ENCODE measurements at places on chromosomes 7 and 10.

GRCh38 chr7:153381275-153382040 lies 621.9 kb downstream of the ACTR3B start:
- DNase-seq, result no peak

- DNase-seq, result peak; percentile 48
These were observed at the start of gene FGFBP3 for GRCh38 chr10:91909117-91909677. Gene FGFBP3 (minus strand): TSS chr10:91909486. CDS start chr10:91908969, 517 bp downstream.

- no peak for DNase-seq
These were observed 104.1 kb downstream of the GPR85 start for GRCh38 chr7:112982441-112983063.

DNA sequence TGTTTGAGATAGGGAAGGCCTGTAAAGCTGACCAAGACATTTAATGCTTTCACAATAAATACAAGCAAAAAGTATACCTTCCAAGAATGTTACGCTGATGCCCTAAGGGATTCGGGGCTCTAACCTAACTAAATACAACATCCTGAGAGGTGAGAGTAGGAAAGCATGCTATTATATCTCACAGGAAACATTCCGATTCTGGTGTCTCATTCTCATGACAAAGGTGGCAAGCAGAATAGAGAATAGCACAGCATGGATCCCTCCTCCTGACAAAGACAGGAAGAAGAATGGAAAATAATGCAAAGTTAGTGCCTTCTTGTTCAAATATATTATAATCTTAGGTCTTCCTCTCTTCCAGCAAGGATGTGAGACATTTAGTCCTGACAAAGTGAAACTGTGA lies 504.3 kb downstream of the TFEC start:
- DNase-seq, result no peak

- DNase-seq, result no peak
These were observed 14.3 kb downstream of the NOD1 start for GRCh38 chr7:30464231-30464671.

GRCh38 chr7:114084472-114085312 lies 165.9 kb upstream of the PPP1R3A start:
- DNase-seq, result no peak

DNA sequence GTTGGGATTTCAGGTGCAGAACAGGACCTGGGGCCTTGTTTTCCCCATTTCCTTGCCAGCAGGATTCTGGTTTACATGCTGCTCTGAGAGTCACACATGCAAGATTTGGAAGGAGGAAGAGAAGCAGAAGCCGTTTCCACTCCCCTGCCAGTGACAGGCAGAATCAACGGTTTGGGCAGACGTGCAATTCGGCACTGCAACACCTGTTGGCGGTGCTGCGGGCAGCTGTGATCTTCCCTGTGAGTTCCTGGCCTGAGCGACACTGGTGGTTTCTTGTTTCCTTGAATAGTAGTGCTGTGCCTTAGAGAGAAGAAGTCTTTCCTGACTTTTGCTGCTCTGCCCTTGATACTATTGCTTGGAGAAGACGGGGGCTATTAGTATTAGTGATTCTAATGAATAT lies 1126.2 kb downstream of the TYW1 start:
- DNase-seq, result no peak

Data from fibroblast of skin of scalp (primary cell).